ENCODE measurements at places on chromosomes 1 and 21. TPM values are rescaled to one million over a fixed set of nuclear protein-coding genes. Genes with fewer than 3 reads are reported as not detected.

Gene NTMT2
- not detected for total RNA-seq

Gene CFHR4
- total RNA-seq, result not detected

Gene LMX1A
- total RNA-seq, result not detected

Gene C1orf94
- not detected for total RNA-seq

Gene IQGAP3
- total RNA-seq, result 12.8 TPM

Gene BTG3
- 11.9 TPM for total RNA-seq

Gene TRIM67
- total RNA-seq, result not detected

Gene PCP4L1
- not detected for total RNA-seq

Gene ARMH1
- 0.13 TPM for total RNA-seq

Gene OLFML2B
- total RNA-seq, result 0.13 TPM

Gene SZRD1
- 32.2 TPM for total RNA-seq

Gene NFIA
- 9.6 TPM for total RNA-seq

DNA sequence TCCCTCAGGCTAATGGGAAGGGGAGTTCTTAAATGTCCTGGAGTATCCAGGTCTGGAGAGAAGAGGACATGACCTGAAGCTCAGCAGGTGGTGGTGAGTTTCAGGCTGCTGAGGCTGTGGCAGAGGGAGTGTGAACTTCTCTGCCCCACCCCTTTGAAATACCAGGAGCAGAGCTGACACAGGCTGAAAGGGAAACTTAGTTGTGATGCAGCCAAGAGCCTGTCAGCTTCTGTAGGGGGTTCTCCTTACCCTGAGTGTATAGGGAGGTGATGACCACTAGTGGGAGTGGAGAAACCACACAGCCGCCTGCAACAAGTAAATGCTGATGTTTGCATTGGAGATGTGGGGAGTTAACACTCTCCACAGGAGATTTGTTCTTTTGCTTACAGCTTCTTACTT is 152.3 kb downstream of the FCRL5 start:
- no peak for DNase-seq

- no peak for DNase-seq
These were observed 27.8 kb downstream of the UCK2 start for GRCh38 chr1:165855010-165855838.

GRCh38 chr1:29120367-29120766 is 3.3 kb downstream of the TMEM200B start:
- no peak for DNase-seq

- no peak for DNase-seq
These were observed 5.5 kb downstream of the SEC16B start for GRCh38 chr1:177964336-177964735.

- no peak for DNase-seq
These were observed 2.9 kb downstream of the QSOX1 start for GRCh38 chr1:180157576-180158057.

GRCh38 chr1:246907472-246907871 is 24.3 kb downstream of the AHCTF1 start:
- peak; percentile 81 for DNase-seq

- DNase-seq, result no peak
These were observed 136.1 kb downstream of the GREM2 start for GRCh38 chr1:240475832-240476231.

GRCh38 chr1:11898831-11899467 is 27.3 kb downstream of the KIAA2013 start:
- DNase-seq, result peak; percentile 12

DNA sequence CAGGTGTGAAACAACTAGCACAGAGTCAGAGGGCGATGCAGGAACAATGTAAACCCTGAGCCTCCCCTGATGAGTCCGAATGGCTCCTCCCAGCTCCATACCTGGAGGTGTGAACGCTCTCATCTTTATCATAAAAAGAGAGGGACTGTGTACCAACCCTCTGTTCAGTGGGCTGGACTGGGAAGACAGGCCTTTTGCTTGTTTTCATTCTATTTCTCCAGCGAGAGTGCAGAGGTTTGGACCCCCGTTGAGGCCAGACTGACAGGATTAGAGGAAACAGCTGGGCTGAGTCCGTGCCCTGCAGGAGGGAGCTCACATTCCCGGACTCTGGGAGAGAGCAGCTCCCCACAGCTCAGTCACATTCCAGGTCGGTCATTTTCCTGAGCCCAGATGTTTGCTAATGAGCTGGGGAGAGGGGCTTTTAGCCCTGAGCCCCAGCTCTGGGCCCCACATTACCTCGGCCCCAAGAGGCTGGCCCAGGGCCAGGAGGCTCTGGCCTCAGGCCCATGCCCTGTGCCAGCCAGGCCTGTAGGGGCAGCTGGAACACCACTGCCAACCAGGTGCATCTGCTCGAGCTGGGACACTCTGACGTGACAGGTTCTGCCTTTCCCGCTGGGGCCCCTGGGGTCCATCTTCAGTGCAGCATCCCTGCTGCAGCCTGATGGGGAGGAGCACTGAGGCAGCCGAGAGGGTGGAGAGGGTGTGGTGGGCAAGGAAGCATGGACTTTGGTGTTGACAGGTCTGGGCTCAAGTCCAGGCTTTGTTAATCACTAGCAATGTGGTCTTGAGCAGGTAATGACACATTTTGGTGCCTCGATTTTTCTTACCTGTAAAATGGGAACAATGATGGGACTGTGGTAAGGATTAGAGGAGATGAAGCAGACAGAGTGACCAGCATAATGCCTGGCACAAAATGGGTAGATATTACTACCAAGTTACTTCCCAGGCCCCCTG is 3.5 kb upstream of the NBL1 start:
- peak; percentile 59 for DNase-seq

GRCh38 chr1:63276624-63277023 is 45.7 kb upstream of the FOXD3 start:
- no peak for DNase-seq

DNA sequence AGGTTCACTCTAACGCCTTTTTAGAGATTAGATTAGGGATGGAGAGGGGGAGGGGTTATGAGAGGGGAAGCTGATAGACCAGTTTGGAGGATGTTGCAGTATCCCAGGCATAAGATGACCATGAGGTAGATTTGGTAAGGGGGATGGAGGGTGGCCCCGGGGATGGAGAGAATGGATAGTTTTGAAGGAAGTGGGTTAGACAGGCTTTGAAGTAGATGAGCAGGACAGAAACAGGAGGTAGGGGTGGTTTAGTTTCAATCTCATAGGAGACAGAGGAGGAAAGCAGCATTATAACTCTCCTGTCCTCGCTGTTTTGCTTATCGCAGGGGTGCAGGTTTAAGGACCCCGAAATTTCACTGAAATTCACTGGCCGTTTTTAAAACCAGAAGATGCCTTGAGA is 11.8 kb downstream of the UBIAD1 start:
- DNase-seq, result no peak

DNA sequence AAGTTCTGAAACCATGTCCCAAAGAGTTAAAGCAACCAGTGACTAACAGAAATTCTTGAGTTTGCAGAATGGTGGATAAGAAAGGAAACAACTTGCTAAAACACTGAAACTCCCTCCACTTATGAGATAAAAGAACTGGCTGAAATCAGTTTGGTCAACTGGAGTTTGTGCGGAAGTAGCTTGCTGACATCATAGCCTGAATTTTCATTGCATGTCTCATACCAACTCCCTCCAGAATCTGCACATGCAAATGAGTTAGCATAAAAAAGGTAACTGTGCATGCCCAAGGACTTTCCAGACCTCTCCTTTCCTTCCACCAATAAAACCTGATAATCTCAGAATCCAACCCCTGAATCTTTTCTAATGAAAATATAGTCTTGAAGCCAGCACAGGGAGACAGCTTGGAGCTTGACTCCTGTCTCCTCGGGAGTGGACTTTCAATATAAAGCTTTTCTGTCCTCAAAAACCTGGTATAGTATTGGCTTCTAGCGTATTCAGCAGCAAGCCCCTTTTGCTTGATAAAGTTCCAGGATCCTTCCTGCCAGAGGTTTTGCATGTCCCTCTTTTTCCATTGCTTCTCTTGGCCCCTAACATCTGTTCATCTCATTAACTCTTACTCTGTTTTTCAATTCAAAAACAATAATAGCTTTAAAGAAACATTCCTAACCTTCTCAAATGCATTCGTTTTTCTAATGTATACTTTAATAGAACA is 785.8 kb upstream of the ADGRL4 start:
- DNase-seq, result no peak

- DNase-seq, result no peak
These were observed 2.2 kb upstream of the ARHGAP30 start for GRCh38 chr1:161071886-161072371.

GRCh38 chr1:165443539-165444311 is 1.2 kb downstream of the RXRG start:
- no peak for DNase-seq

DNA sequence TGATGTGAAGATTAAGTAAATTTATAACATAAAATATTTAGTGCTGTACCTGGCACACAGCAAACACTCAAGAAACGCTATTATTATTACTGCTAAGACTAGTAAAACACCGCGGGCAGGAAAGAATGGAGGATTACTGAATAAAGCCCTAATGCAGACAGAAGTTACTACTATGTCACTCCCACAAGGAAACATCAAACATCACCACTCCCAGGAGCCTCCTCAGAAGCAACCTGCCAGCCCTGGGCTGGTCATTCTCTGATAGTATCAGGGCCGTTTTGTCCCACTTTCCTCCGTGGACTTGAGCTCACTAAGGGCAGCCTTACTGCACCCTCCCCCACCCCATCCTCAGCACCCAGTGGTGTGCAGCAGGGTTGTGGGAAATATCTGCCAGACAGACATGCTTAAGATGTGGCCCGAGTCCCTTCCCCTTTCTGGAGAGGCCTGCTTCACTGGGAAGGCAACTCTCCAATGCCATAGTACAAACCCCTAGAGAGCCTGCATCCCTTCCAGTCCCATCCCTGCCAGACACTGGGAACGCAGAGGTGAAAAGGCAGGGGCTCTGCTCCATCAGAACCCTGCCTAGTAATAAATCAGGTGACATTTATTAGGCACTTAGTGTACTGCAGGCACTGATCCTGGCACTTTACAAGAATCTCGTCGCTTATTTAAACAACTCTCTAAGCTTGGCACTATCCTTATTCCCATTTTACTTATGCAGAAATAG is 41.7 kb upstream of the ECE1 start:
- DNase-seq, result no peak

DNA sequence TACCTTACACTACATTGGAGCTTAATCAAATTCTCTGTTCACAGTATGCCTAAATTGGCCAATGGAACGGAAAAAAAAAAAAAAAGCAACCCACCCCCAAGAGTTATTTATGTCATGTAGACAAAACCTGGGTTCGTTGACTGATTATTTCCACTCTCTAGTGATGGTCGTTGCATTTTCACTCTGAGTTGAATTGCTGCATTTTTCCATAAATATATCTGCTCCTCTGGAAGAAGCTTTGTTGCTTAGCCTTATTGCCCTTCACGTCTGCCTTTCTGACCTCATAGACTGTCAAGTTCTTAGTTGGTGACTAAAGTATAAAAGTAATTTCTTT is 90.2 kb upstream of the RUNX1 start:
- no peak for DNase-seq

GRCh38 chr1:203045821-203046594 is 19.7 kb downstream of the PPFIA4 start:
- DNase-seq, result no peak

GRCh38 chr1:7430691-7431090 is 340.4 kb upstream of the VAMP3 start:
- no peak for DNase-seq

DNA sequence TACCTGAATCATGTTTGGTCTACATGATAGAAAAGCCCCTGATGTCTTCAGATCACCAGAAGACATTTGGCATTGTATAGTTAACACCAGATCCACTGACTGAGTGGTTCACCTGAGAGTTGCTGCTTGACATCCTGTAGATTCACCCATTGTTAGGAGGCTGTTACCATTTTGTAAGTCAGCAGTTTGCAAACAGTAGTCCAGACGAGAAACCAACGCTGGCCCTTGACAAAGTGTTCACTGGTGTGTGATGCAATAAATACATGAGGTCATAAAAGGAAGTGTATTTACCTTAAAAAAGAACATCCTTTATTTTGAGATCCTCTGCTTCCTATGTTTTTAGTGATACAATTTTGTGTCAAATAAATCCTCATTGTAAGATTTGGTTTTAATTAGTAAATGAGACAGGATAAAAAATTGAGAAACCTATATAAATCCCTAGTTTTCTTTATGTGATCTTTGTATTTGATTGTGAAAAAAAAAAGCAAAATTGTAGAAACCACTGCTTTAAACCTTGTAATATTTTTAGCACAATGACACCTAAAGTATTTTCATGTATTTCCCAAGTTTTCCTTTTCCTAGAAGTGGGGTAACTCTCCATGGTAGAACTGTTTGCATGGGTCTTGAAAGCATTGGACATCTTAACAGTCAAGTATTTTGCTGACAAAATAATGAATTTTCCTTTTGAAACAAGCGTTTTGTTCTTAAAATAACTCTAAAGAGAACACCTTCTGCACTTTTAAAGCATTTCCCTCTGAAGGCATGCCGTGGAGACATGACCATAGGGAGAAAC is 204.3 kb downstream of the FGGY start:
- DNase-seq, result no peak

- DNase-seq, result no peak
These were observed 25.5 kb downstream of the CCDC18 start for GRCh38 chr1:93205892-93206566.

DNA sequence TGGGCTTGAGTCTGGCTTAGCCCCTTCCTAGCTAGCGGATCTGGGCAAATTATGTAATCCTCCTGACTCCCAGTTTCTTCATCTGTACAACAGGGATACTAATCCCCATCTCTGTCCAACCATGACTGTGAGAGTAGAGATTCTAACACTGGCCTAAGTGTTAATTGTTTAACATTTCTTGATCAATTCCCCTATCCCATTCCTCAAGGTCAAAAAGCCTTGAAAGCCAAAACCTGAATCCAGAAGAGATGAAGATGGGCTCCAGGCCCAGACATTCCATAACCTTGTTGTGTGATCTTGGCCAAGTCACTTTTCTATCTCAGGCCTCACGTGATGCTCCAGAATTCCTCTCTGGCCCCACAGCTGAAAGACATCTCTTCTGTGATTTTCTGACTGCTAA is 18.8 kb upstream of the PHLDA3 start:
- no peak for DNase-seq

DNA sequence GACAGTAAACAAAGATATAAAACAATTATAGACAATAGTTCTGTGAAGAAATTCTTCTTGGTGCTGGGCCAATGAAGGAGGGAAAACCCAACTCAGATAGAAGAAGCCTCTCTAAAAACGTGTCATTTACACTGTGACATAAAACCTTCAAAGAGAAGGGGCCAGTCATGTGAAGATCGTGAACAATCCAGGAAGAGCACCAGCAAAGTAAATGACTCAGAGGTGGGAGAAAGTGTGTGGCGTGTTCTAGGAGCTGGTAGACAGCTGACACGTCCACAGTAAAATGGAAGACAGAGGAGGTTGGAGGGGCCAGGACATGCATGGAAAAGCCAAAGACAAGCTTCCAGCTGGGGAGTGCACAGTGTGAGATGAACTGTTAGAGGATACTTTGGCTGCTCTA is 143.6 kb downstream of the VAV3 start:
- no peak for DNase-seq

GRCh38 chr21:34183331-34183928 is 110.1 kb downstream of the MRPS6 start:
- no peak for DNase-seq

DNA sequence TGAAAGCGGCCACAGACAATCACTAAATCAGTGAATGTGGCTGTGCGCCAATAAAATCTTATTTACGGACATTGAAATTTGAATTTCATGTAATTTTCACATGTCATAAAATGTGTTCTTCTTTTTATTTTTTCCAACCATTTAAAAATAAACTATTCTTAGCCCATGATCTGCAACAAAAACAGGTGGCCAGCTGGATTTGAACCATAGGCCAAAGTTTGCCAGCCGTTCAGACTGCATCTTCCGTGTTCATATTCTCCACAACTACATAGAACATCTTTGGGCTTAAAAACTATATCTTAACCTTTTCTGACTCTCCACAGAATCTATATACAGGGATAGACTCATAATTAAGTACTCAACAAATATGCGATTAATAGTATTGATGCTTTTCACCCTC is 81.2 kb upstream of the RALGPS2 start:
- no peak for DNase-seq
